ENCODE measurements at places on chromosomes 13 and 19. TPM values are rescaled to one million over a fixed set of nuclear protein-coding genes. Genes with fewer than 3 reads are reported as not detected.

DNA sequence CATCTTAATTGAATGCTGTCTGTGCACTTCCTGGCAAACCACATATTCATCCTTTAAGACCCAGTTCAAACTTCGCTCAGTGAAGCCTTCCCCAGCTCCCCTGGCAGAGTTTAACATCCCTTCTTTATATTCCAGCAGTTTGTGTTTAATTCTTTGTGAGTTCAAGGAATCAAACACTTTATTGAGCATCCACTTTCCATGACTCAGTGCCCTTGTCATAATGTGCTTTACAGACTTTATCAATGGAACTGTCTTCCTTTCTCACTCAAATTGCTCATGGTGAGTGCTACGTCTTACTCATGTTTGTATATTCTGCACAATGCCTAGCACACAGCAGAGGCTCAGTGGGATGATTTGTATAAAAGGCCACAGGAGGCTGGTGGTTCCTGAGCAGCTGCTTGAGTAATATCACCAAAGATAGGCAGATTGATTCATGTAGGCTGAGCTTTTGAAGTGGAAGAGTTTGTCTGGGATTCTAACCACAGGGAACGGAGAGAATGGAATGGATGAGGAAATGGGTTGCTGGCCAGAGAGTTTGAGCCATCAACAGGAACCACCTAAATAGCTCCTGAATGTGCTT lies 44.2 kb downstream of the SERTM1 start:
- no peak for DNase-seq

- no peak for DNase-seq
These were observed 121.5 kb downstream of the LHFPL6 start for GRCh38 chr13:39481491-39481890.

DNA sequence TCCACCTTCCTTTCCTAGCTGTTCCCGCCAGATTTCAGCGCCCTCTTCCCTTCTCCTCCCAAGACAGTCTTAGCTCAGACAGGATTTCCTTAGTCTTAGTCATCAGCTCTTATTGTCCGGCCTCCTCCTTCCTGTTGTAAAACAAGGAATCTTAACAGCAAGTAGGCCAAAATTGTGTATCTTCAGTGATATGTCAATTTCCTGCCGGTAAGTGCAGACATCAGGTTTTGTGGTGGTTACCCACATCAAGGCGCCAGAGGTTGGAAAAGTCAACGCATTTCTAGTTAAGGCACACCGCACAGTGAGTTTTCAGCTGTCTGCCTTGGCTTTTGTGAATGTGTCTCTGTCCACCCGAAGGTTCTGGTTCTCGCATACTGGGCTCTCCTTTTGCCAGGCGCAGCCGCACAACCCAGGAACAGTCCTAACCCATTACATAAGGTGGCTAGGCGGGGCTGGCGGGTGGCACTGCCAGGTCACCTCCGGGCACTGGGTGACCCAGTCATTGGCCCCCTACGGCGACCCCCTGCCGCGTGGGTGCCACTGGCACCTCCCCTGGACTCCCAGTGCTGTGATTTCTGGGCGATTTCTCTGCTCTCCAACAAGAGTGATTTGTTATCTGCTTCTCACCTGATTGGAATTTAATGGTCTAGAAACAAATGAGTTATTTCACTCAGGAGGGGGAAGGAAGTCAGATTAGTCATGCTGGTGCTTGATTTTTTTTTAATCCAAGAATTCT lies 12.9 kb downstream of the COL4A2 start:
- peak; percentile 78 for DNase-seq

DNA sequence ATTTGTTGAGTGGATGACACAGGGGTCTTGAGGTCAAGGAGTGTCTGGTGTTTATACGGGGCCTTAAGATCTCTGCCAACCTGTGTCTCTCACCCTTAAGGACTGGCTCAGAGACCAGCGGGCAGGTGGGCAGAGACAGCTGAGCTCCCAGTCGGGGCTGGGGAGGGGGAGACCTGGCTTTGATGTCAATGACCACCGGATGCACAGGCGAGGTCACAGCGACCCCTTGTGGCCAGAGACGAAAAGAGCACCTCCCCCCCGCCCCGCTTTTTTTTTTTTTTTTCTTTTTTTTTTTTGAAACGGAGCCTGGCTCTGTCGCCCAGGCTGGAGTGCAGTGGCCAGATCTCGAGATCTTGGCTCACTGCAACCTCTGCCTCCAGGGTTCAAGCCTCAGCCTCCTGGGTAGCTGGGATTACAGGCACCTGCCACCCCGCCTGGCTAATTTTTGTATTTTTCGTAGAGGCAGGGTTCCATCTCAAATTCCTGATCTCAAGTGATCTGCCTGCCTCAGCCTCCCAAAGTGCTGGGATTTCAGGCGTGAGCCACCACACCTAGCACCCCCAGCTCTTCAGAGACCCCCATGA lies 12.1 kb upstream of the KLK14 start:
- peak; percentile 76 for DNase-seq

GRCh38 chr19:37218592-37218935 lies 550 bp downstream of the ZNF383 start:
- DNase-seq = no peak

DNA sequence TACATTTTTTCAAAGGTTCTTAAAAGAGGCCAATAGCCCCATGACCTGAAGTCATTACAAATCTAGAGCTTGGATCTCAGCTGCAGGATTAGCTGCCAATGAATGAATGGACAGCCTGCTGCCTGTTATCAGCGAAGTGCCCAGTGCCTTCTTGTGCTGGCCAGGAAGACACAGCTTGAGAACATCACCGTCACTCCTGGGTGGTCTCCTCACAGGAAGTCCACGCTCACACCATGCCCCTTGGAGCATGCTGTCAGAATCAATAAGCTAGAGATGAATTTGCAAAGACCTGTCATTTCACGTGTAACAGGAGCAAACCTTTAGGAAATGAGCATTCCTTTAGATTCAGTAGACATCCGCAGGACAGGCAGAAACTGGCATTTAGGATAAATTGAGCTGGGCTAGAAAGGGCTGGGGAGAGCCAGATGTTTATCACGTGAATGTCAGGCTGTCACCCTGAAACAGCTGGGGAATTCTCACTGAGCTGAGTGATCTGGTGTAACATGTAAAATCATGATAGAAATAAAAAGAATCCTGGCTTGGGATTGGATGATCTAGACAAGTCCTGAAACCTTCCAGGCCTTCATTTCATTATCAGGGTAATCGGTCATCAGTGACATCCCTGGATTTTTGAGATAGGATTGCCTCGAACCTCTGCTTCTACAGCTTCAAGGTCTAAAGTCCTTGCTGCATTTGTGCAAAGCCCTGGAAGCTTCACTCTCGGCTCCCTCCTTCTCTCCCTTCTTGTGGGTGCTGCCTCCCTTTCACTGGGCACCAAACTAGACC lies 49.9 kb upstream of the MEDAG start:
- no peak for DNase-seq

DNA sequence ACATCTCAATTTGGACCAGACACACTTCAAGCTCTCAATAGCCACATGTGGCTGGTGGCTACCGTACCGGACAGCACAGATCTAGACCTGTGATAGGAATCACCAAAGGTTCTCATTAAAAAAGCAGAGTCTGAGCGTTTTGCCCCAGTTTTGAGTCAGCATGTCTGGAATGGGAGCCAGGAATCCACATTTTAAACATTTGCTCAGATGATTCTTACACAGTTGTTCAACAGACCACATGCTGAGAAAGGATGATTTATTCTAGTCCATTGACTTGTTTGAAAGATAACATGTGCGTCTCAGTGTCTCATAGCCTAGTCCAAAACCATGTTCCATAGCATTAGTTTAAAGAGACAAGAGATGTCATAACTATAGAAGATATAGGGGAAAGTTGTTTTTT lies 53.4 kb downstream of the FLT3 start:
- DNase-seq = no peak

GRCh38 chr13:37747071-37747612 lies 122.4 kb downstream of the TRPC4 start:
- DNase-seq = no peak

DNA sequence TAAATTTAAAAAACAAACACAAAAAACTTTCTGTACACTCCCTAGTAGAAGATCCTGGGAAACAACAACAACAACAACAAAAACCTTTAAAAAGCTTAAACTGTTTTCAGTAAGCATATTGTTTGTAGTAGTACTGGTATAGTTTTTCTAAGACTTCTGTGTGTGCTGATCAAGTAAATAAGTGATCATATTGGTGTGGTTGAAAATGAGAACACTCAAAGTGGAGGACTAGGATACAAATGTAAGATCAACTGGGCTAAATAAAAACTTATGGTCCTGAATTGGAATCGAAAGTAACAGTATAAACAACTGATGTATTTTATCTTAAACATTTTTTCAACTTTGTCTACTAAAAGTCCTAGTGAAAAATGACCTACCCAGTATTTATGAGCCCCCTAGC lies 135.5 kb downstream of the FOXO1 start:
- no peak for DNase-seq

KLK12 gene
- not detected for total RNA-seq

SSC5D gene
- total RNA-seq = 32.4 TPM
